Effector memory CD8-positive, alpha-beta T cell (primary cell): ENCODE measurements at places on chromosomes 5 and 9.

DNA sequence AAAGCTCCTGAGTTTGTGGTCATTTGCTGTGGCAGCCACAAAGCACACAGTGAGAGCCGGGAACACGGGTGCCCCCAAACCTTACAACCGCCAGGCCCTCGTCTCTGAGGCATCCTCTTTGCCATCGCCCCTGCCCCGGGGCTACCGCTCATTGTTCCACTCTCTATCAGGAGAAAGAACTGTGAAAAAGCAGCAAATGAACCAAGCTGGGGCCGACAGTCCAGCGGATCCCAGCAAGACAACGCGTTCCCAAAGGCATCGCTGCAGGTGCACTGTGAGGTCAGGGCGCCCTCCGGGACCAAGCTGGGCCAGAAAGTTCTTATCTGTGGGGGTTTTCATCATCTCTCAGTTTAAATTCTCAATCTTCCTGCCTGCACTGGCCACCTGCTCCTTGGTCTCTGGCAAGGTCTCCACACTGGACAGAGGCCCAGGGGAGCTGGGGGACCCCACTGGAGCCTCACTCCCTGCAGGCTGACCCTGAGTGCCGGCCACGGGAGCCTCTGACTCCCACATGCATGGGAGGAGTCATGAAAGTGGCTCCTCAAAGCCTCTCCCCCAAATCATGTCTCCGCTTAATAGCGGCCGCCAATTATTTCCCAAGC is 32.1 kb downstream of the VAV2 start:
- DNase-seq, result no peak

DNA sequence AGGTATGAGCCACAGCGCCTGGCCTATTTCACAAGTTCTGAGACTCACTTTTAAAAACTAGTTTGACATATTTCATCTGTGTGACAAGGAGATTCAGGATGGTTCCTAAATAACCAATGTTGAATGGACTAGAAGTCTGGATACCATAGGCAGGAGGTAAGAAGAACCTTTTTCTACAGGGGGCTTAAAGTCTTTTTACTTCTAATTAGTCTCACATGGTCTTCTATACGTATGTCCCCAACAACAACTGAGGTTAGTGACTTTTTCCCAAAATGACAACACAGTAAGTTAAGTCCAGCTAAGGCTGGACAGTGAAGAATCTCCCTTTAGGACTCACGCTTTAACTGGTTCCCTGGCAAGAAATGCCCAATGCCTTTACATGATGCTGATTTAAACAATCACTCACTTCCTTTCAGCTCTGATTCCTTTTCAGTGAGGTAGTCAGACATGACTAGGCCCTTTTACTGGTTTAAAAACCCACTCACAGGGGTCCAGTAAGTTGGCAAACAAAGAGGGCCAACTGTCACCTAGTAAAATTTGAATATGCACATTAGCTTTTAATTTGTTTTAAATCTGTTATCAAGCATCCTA is 12.1 kb upstream of the HAUS6 start:
- DNase-seq, result no peak

DNA sequence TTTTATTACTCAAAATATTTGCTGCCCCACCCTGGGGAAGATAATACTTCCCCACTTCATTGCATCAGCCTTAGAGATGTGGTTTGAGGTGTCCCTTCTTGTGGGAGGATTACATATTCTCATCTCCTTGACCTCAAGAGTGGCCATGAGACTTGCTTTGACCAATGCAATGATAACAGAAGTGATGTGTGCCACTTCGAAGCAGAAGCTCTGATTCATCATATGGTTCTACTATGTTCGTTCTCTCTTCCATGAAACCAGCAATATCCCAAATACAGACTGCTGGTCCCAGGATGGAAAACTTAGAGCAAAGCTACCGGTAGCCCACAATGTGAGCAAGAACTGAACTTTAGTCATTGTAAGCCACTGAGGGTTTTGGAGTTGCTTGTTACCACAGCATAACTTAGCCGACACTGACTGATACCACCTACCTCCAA is 92.0 kb downstream of the THBS4 start:
- DNase-seq, result no peak

DNA sequence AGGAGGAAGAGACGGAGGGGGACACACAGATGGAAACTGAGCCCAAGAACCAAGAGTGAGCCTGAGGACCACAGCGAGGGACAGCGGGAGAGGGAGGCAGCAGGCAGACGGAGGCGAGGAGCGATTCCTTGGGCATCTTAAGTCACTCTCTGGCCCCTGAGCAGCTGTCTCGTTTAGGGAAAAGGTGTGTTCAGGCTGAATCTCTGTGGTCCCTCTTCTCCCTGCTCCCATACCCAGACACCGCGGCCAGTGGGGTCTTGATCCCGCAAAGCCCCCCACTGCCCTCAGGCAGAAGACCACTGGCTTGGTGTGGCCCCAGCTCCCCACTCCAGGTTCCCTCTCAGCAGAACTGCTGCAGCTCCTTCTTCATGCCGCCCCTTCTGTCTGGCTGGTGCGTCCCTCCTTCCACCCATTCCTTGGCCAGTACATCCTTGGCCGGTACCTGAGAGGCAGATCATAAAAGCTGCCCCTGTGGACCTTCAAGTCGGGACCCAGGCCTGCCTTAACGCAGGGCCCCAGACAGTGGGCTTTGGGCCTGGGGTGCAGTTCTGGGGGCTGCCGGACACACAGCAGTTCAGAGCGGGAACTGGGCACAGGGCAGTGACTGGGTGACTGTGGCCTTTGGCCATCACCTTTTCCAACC is 5.8 kb upstream of the RALGDS start:
- no peak for DNase-seq

DNA sequence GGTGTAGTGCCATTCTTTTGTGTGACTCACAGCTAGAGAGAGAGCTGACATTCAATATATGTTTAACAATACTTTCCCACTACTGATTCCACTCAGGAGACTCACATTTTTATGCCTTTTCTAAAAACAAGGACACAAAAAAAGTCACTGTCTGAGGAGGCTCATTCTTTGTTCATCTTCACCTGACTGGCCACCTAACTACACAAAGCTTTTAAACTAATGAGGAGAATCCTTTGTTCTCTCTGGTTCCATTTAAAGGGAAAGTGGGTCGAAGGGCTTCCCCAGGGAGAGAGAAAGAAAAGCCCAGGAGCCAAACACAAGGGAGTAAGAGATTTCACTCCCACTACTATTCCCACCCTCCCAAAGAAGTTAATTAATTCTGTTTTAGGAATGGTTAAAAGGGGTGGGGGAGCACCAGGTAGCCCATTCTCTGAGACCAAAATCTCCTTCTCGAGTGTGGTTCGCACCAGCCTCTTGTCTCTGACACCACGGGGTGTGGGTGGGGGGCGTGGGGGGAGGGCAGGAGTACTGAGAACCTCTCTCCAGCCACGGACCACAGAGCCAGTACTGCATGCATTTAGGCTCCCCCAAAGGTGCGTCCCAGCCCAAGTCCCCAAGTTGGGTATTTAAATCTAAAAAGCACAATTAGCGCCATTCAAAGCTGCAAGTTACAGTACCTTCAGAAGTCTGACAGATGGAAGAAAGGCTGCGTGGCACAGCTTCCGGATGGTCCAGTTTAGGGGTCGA is 747 bp downstream of the TRPM3 start:
- DNase-seq, result no peak
